ENCODE measurements at places on chromosomes 6 and 20.

GRCh38 chr20:3021327-3021726 lies 22.1 kb upstream of the GNRH2 start:
- DNase-seq, result no peak

GRCh38 chr6:104256646-104257045 lies 603.1 kb downstream of the HACE1 start:
- no peak for DNase-seq

- no peak for DNase-seq
Observed at GRCh38 chr6:5095236-5095635, 10.1 kb downstream of the PPP1R3G start.

DNA sequence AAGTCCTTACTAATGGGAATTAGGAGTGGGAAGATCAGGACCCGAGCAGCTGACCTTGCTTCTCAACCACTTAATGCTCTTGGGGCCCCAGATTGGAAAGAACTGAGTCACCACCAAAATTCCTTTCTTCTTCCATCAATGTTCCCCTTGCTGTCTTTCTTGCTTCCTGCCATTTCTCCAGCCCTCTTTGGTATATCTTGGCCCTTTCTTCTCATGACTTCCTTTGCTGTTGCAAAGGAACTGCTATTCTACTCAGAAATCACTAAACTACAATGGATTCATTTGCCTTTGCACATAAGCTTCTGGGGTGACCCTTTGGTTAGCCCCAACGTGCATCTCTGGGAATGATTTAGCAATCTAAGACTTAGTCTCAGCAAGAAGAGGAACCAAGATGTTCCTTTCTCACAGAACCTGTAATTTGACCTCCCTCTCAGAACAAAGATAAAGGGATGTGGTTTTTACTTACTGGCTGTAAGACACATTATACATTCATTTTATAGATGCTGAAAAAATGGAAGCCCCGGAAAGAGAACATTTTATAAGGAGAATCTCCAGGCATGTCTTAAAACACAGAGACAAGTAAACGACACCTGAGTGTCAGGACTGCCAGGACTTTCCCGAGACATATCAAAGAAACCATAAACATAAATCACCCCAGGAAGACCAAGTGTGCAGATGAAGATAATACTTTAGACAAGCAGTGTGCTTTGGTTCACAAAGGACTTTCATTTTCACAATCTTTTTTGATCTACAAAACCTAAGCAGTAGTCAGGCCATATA lies 99.0 kb upstream of the TNFAIP3 start:
- no peak for DNase-seq

DNA sequence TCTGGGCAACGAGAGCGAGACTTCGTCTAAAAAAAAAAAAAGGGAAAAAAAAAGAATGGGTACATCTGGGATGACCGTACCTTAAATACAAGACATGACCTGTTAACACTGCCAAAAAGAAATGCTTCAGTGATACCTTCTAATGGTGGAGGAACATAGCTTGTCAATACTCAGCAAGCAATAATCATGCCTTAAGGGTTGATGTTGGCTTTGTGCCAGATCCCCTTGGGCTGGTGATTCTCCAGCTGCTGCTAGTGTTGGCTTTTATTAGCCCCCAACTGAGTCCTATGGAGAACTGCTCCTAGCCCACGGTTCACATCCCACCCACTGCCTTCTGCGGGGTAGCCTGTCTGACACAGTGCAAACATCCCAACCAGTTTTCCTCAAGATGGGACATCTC lies 134.9 kb downstream of the PLCB1 start:
- DNase-seq, result no peak

GRCh38 chr6:162854228-162854627 lies 126.5 kb downstream of the PACRG start:
- no peak for DNase-seq

DNA sequence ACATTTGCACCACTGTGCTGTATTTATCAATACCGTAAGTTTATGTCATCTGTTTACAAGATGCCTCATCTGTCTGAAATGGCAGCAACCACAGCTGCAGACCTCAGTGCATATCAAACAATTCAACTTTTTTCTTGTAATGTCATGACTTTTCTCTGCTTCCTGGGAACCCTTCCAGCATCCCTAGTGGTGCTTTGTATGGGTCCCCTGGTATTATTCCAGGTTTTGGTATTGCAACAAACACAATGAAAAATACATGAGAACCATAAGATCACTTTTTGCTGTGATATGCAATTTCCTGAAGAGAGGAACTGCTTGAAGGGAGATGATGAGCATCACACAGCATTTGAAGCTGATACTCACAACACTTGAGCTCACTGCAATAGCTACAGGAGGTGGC lies 12.0 kb upstream of the TXNDC5 start:
- no peak for DNase-seq

DNA sequence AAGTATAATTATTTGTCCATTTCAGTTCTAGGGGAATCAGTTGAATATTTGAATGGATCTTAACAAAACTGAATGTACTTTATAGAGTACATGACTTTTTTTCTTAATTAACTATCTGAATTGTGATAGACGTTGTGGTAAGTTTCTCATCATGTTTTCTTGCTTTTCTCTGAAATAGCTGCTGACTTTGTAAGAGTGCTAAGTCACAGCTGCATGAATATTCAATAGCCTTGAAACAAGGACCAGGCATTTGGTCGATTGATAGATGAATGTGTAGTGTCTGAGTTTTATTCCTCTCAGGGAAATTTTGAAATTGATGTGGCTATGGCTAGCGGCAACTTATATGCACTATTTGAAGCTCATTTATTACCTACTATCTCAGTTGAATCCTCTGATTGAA lies 56.0 kb downstream of the ADGRB3 start:
- no peak for DNase-seq

DNA sequence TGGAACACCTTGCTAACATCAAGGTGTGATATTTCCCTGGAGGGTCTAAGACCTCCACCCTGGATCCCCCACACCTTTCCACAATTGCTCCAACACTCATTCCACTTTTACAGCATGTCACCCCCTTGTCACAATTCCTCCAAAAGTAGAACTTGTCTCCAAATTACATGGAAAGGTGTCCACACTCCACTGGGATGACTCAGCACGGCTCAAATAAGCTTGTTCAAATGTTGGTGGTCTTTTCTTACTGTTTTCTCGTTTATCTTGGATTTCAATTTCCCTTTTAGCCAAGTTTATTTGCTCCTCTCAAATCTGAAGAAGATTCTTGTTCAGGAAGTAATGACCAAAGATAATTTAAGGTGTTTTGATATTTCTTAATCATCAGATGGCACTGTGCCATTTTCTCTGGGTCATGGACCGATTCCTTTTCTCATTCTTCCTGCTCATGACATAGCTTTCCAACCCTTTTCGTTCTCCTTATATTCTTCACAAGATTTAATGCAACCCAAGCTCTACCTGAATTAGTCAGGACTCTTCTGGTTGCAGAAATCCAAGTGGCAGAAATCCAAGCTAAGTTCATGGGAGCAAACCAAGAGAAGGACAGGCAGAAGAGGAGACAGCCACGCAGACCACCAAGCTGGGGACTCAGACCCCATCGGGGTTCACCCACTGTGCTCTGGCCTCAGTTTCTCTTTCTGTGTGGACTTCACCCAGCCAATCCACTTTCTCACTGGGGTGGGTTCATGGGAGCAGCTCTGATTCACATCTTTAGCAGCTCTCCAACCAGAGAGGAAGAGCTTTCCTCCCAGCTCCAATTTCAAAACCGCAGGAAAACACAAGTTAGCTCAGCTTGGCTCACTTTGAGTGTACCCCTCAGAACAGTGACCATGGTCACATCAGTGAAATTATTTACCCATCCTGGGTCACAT lies 110.5 kb upstream of the CDYL start:
- DNase-seq, result no peak

GRCh38 chr6:47743744-47744143 lies 38.1 kb upstream of the OPN5 start:
- DNase-seq, result no peak

- DNase-seq, result no peak
Observed at GRCh38 chr20:14729390-14729789, 392.0 kb upstream of the FLRT3 start.

GRCh38 chr6:21026576-21027273 lies 492.5 kb downstream of the CDKAL1 start:
- DNase-seq, result no peak

DNA sequence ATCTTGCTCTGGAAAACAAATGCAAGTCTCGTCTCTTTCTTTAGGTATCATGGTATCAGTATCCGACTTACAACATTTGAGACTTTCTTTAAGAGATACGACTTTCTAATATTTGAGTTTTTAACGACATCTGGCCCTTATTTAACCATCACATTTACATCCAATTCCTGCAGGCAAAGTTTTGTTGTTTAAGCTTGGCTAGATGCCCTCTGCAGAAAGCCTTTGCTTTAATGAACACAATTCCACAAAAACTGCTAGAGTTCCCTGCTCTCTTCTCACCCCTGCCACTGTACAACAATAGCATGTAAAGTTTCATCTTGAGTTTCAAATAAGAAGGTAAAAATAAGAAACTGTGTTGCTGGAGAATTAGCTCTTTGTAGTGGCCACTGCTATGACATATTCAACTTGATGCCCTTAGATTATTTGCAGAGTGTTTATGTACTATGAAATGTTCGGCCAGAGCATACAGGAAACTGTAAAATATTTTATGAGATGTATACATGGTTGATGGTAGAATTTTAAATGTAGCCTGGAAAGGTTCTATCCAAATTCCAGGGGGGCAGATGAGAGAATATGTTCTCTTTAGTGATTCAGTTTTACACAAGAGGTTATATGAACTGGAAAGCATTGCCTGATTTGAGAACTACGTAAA lies 438.6 kb downstream of the CDC5L start:
- DNase-seq, result no peak

DNA sequence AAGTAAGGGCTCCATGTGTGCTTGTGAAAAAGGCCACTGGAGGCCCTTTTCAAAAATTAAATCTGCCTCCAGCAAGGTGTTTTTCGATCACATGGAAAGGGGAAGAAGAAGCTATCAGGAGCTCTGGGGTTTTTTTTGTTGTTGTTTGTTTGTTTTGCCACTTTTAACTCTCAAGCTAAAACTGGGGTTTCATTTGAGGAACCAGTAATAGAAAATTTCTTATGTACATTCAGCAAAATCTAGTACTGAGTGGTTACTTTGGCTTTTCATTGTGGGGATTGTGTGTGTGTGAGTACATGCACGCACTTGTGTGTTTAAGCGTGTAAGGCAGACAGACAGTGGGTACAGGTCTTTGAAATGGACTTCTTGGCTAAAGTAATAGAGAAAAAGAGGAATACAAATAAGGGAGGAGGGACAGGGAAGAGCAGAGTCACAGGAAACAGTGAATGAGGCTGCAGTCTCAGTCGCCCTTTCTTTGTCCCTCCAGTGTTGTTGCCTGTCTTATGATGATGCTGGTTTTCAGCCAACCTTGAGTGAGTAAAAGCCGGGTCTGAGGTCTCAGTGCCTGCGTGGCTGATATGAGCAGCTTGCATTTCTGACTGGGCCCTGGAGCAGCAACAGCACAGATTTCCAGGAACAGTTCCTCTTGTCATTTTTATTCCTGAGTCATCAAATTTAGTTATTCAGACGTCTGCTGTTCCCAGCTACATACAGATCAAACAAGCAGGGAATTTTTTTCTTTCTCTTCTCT lies 26.2 kb downstream of the SLC16A10 start:
- no peak for DNase-seq

- no peak for DNase-seq
Observed at GRCh38 chr6:57102976-57103375, 13.0 kb downstream of the ZNF451 start.

DNA sequence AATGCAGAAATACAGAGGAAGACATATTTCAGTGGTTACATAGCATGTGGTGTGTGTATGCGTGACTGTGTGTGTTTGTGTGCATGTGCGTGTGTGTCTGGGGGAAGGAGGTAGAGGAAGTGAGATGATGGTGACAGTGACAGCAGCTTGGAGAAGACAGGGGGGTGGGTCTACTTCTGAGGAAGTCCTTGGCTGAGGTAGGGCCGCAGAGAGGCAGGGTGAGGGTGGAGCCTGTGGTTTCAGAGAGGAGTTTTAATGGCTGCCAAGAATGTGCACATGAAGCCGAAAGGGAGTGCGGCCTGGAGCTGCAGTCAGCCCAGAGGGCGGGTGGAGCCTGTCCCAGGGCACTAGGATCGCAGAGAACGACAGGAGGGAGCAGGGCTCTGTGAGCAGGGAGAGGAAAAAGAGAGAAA lies 22.7 kb upstream of the RNF24 start:
- DNase-seq, result no peak

GRCh38 chr6:98945311-98946115 lies 2.2 kb downstream of the FBXL4 start:
- no peak for DNase-seq

GRCh38 chr20:3188823-3189413 lies 15.6 kb downstream of the DDRGK1 start:
- DNase-seq, result no peak

- DNase-seq, result no peak
Observed at GRCh38 chr20:12902992-12903391, 105.8 kb upstream of the SPTLC3 start.

DNA sequence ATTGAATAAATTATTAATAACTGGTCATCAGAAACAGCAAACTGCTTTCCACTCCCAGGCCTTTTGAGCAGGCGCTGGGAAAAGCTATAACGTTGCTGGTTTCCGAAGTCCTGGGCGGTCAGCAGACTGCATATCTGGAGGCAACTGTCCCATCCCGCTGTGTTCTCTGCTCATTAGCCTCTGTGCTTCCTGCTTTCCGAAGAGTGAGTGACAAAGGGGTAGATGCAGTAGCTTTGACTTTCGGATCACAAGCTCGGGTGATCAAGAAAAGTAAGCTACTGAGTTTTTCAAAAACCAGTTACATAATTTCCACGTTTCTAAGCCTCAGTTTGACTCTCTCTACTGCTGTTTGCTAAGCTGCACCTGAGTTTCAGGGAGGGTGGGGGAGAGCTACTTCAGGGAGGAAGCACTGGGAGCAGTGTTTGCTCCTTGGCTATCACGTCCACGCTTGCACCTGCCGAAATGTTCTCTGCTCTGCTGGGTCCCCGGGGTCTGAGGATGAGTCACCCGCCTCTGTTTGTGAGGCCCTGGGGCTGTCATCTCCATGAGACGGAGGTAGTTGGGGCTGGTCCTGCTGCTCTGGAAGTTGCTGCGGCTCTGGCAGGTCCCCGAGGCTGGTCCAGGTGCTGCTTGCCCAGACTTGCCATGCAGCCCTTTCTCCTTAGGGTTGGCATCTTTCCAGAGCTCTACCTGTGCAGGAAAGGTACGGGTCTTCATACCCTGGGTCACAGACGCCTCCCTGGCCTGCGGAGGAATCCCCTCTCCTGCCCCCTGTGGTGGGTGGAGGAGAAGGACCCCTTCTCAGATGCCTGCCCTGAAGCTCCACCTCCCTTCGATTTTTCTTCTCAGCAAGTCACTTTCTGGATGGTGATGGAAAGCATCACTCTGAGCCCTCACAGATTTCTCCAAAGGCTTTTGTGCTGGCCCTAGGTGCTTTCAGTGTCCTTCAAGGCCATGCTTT lies 220.0 kb downstream of the QKI start:
- DNase-seq, result no peak

DNA sequence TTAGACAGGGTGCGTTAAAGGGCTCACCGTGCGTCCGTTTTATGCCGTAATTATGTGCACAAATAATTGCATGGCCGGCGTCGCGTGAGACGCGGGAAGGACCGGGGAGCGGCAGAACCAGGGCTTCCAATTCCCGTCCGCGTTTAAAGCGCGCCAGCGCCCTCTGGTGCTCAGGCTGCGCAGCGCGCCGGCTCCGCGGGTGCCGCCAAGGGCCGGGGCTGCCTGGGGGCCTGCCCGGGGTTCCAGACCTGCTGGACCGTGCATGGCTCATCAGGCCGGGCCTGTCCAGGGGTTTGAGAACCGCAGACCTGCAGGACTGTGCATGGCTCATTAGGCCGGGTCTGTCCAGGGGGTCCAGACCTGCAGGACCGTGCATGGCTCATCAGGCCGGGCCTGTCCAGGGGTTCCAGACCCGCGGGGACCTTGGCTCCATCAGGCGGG lies 369.0 kb downstream of the THBS2 start:
- DNase-seq, result no peak

GRCh38 chr6:166930354-166930891 lies 25.9 kb downstream of the RNASET2 start:
- DNase-seq, result no peak
